A549 treated with dexamethasone at 1 μM for 4 hours (cell line): ENCODE measurements at places on chromosomes 5 and 9. TPM values are rescaled to one million over a fixed set of nuclear protein-coding genes. Genes with fewer than 3 reads are reported as not detected.

ARSK gene
- 6.6 to 8.4 TPM (median 7.5 TPM) in 5 replicates for total RNA-seq

BARHL1 gene
- total RNA-seq = not detected in 5 replicates

NOL6 gene
- 65.1 to 79.6 TPM (median 79.1 TPM) in 5 replicates for total RNA-seq

PDE6A gene
- 0.20 to 0.32 TPM (median 0.30 TPM) in 5 replicates for total RNA-seq
